Kasumi-1 (cell line): ENCODE measurements at places on chromosomes 6 and 20.

- DNase-seq = no peak
Observed at GRCh38 chr20:29878281-29878741, 1379.2 kb upstream of the DEFB115 start.

DNA sequence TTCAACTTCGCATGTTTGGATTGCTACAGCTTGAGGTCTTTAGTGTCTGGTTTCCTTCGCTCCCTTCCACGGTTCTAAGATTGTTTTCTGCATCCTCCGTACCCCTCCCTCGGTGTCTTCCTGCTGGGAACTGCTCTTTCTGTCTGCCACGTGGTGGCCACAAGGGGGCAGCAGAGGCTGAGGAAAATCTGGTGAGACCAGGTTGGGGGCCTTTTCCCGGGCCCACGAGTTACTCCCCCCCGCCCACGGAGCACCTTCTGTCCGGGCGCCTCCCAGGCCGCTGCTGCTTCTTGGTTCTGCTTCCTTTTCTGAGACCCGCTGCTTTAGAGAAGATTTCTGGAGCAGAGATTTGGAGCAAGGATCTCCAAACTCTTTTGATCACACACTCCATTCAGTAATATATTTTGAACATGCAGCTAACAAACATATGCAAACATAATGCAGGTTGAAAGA lies 21.1 kb upstream of the NOTCH4 start:
- DNase-seq = peak; percentile 35

- no peak for DNase-seq
Observed at GRCh38 chr6:24899997-24900325, 35.8 kb downstream of the RIPOR2 start.

DNA sequence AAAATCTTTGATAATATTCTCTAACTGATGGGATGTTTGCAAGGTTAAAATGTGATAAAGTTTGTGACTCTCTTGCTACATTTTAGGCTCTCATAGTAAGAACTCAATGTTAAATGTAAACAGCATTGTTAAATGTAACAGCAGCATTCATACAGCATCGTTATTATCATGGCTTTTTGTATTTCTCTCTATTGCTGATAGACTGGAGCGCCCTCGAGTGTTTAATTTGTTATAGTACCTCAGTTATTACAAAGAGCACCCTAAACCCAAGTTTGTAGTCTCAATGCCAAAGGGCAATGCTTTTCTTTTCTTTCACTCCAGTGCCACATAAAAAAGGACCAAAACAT lies 14.9 kb upstream of the TTPAL start:
- DNase-seq = peak; percentile 57
